Regular cardiac myocyte (primary cell): ENCODE measurements at places on chromosomes 7 and 10. TPM values are rescaled to one million over a fixed set of nuclear protein-coding genes. Genes with fewer than 3 reads are reported as not detected.

PCLO gene
- 0.19 and 0.56 TPM in 2 replicates for total RNA-seq

ABLIM1 gene
- 3.1 and 8.5 TPM in 2 replicates for total RNA-seq

KIAA1549 gene
- 0.56 and 0.58 TPM in 2 replicates for total RNA-seq

HOXA3 gene
- total RNA-seq = under 0.01 TPM in 1 of 2 replicates, not detected in the other

JCAD gene
- 7.1 and 9.9 TPM in 2 replicates for total RNA-seq

PDLIM1 gene
- 18.0 and 26.3 TPM in 2 replicates for total RNA-seq

CTTNBP2 gene
- total RNA-seq = 0.28 and 0.58 TPM in 2 replicates

UBTD1 gene
- 16.9 and 31.4 TPM in 2 replicates for total RNA-seq

CYP2W1 gene
- total RNA-seq = not detected in 2 replicates

CCDC136 gene
- 2.9 and 7.6 TPM in 2 replicates for total RNA-seq

RASA4B gene
- total RNA-seq = 2.0 and 2.9 TPM in 2 replicates

ADIRF gene
- 29.3 and 69.4 TPM in 2 replicates for total RNA-seq

HACD1 gene
- total RNA-seq = 23.7 and 30.5 TPM in 2 replicates

PTPRN2 gene
- total RNA-seq = 0.77 and 1.7 TPM in 2 replicates

GPR158 gene
- total RNA-seq = 0.19 and 0.28 TPM in 2 replicates

FASTK gene
- total RNA-seq = 68.2 and 83.2 TPM in 2 replicates

ING3 gene
- total RNA-seq = 11.8 and 16.7 TPM in 2 replicates

GIMAP6 gene
- 0.19 and 0.56 TPM in 2 replicates for total RNA-seq

DPYSL4 gene
- 7.5 and 7.6 TPM in 2 replicates for total RNA-seq

CYP3A7 gene
- not detected in 2 replicates for total RNA-seq

LMBR1 gene
- total RNA-seq = 46.4 and 60.9 TPM in 2 replicates
